ENCODE measurements at places on chromosomes 3 and 15.
A peak's percentile ranks its signal among the peaks of the same experiment; 100 is the strongest.

DNA sequence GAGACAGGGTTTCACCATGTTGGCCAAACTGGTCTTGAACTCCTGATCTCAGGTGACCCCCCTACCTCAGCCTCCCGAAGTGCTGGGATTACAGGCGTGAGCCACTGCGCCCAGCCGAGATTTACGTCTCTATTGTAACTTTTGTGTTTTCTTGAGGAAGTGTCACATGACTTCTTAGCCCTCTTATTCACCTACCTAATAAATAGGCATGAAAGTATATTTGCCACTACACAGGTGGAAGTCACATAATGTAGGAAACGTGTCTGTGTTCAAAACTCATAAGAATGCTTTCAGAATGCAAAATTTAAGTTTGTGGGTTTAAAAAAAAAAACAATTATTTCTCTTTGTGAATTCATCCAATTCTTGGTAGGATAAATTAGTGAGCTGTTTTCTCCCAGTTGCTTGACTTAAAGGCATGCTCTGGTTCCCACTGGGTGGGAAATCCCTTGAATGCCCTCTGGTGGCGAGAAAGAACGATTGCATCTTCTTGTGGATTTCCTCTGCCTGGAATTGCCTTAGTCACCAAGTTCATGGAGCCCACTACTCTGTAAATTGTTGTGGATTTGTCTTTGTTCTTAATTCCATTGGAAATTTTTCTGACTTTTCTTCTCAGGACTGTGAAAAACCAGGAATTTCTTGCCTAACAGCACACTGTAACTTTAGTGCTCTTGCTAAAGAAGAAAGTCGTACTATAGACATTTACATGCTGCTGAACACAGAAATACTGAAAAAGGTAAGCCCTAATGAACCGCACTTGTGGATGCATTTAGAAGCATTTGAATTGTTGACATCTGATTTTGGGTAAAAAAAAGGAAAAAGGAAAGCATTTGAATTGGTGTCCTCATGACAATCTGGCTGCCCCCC lies 82.2 kb upstream of the CTDSPL start:
- DNase-seq: peak; percentile 69

GRCh38 chr15:69992348-69992747 lies 105.4 kb downstream of the TLE3 start:
- DNase-seq: no peak

GRCh38 chr15:100234158-100235029 lies 107.4 kb downstream of the ADAMTS17 start:
- no peak for DNase-seq

DNA sequence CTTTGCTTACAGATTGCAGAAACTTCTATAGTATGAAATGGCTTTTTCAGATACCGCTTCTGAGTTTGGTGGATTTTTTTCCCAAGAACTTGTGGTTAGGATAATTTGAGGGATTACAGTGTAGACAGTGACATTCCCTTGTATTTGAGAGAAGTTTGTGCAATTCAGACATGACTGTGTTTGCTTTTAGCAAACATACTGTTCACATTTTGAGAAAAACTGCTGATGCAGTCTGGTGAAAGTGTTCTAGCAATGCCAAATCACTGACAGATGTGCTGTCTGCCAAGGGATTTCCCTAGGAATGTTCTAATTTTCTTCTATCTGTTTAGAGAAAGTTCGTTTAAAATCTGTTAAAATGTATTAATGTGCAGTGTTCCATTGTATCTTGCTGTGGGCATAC lies 652.6 kb downstream of the FHIT start:
- no peak for DNase-seq

GRCh38 chr3:59334585-59334984 lies 284.8 kb upstream of the CFAP20DC start:
- peak; percentile 48 for DNase-seq

- DNase-seq: no peak
Measured at GRCh38 chr3:132756108-132756650, 34.0 kb upstream of the NPHP3 start.

- DNase-seq: no peak
Measured at GRCh38 chr15:84740691-84741090, 7.7 kb upstream of the ZNF592 start.

GRCh38 chr3:152291649-152292066 lies 22.9 kb downstream of the MBNL1 start:
- DNase-seq: no peak

GRCh38 chr3:160343132-160343531 lies 55.9 kb downstream of the IFT80 start:
- DNase-seq: peak; percentile 62

DNA sequence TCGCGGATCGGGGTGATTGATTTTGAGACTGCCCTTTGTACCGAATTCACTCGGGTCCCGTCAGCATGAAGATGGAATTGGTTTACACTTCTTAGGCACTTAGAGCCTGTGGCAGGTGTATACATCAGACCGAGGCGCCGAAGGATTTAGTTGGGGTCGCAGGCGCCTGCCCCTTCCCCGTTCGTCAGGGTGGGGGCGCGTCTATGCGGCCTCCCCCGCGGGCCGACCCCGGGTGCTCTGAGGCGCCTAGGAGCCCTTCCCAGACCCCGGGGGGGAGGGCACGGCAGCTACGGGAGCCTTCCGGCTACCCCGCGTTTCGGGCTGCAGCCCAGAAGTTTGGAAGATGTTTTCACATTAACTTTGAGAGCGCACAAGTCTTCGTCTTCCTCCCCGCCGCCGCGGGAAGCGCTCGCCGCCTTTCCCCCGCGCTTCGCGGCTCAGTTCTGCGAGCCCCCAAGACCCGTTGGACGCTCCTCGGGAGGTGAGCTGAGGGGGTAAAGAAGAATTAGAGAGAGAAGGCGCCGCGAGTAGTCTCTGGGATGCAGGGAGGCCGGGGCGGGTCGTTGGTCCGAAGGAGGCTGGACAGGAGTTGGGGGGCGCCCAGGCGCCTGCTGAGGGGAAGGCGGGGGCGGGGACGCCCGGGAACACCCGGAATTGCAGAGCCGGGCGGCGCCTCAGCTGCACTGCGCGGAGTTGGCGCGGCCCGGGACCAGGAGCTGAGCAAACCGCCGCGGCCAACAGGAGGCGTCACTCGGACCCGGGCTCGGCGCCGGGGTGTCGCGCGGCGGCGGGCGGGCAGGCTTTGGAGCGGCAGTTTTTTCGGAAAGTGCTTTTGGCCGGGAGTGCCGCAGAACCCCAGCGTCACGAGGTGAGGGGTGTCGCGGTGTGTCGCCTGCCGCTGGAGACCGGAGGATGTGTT lies 780 bp downstream of the TIPARP start:
- DNase-seq: peak; percentile 36

DNA sequence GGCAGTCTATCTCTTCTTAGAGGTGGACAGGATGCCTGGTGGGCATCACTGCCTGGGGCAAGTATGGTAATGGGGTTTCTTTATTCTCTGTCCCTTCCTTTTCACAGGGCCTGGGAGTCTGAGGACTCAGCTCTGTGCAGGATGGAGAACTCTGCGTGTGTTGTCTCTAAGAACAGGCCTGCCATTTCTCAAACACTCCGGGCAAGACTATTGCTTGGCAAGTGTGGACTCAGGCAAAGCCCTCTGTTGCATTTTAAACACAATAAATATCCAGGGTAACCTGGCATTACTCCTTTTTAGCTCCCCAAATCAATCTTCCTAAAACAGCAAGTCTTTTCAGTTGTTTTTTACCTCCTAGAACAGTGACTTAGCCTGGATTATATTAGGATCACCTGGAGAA lies 185.1 kb upstream of the ROPN1 start:
- DNase-seq: no peak

GRCh38 chr15:62125773-62126172 lies 39.3 kb downstream of the C2CD4B start:
- DNase-seq: peak; percentile 20

DNA sequence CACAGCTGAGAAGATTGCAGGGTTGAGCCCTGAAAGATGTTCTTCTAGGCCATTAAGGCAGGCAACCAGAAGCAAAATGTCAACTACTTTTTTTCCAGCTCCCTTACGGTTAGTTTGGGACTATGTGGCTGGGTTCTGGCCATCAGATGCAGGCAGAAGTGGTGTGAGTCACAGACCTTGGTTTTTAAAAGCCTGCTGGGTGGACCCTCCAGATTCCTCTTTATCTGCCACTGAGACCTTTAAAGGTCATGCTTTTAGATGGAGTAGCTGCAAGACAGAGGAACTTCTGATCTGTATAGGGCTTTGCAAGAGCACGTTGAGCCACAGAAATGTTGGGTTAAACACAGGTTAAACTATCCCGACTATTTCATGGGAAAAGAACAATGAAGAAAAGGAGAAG lies 102.9 kb downstream of the CHST2 start:
- DNase-seq: no peak

DNA sequence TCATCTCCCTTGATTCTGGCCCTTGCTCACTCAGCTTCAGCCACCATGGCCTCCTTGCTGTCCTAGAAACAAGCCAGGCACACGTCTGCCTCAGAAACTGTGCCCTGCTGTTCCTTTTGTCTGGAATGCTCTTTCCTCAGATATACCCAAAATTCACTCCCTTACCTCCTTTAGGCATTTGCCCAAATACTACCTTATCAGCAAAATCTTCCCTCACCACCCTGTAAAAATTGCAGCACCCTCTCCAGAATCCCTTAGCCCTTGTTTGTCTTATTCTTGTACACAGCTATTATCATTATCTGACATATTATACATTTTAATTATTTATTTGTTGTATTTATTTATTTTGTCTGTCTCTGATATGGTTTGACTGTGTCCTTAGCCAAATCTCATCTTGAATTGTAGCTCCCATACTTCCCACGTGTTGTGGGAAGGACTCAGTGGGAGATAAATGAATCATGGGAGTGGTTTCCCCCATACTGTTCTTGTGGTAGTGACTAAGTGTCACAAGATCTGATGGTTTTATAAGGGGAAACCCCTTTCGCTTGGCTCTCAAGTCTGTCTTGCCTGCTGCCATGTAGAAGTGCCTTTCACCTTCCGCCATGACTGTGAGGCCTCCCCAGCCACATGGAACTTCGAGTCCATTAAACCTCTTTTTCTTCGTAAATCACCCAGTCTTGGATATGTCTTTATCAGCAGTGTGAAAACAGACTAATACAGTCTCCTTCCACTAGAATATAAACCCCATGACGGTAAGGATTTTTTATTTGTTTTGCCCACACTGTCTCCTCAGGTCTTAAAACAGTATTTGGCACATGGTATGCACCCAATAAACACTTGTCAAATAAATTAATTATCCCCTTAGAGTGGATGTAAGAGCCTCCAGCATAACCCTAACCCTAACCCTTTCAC lies 60.0 kb upstream of the STT3B start:
- DNase-seq: no peak

GRCh38 chr3:170562080-170562479 lies 23.8 kb downstream of the SLC7A14 start:
- DNase-seq: no peak

DNA sequence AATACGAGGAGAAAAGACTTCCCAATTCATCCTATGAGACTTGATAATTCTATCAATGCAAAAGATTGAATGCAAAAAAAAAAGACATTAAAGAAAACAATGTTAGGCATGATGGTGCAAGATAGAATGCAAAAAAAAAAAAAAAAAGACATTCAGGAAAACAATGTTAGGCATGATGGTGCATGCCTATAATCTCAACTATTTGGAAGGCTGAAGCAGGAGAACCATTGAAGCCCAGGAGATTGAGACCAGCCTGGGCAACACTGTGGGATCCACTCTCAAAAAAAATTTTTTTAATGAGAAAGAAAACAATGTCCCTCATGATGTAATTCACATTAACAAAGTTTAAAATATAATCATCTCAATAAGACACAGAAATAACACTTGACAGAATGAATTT lies 75.9 kb downstream of the MYO9A start:
- no peak for DNase-seq

Measured in AML-193 (cell line).